ENCODE measurements at places on chromosomes 13 and 19.

DNA sequence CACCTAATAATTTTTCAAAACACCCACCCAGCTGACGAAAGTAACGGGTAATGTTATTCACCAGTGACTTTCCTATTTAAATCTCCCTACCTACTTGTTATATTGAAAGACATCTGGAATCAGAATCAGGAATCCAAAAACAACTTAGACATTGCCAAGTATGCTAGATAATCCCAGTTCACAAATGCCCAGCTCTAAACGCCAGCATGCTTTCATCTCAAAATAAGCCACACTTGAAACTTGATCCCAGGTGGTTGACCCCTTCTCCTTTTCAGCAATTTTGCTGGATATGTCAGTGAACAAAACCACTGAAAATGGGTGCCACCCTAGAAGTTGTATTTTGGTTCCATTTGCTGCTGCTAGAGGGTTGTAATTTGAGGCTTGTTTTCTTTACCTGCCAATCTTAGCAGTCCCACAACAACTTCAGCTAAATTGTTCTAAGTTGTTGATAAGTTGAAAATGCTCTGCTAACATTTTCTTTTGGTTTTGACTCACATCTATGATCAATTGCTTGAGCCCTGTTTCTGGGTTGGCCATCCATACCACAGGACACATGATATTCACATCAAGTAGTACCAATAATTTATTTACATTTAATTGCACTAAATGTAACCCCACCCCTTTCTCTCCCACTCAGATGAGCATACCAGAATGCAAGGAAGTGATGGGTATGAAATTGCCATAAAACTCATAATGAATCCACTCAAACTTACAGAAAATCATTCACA, 66.4 kb downstream of the DCT start:
- no peak for DNase-seq

- no peak for DNase-seq
Measured at GRCh38 chr13:107576430-107576829, 638.9 kb downstream of the LIG4 start.

- no peak for DNase-seq
Measured at GRCh38 chr19:39126312-39127187, 964 bp downstream of the PAK4 start.

DNA sequence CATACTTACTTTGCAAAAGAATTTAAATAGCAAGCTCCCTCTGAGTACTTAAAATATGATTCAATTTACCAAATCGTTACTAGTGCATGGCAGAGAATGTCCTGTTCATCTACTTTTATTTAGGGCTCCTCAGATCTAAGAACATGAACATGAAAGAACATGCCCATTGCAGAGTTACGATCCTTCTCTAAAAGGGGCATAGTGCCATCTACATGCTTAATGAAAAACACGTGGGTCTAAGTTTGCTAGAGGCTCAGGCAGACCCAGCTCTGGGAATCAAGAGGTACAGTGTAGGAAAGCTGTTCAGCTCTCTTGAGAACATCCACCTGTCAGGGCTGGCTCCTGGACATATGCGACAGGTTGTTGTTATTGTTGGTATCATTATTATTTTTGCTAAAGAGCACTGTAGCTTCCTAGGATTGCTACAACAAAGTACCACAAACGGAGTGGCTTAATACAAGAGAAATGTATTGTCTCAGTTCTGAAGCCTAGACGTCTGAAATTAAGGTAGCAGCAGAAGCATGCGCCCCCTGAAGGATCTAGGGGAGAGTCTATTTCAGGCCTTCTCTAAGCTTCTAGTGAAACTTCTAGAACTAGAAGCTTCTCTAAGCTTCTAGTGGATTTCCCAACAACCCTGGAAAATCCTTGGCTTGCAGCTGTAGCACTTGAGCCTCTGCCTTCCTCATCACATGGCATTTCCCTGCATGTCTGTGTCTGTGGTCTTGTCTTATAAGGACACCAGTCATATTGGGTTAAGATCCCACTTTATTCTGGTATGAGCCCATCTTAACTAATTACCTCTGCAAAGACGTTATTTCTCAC, 133.9 kb downstream of the DCT start:
- DNase-seq: no peak

- no peak for DNase-seq
Measured at GRCh38 chr13:113748862-113749451, 10.1 kb upstream of the TMEM255B start.

DNA sequence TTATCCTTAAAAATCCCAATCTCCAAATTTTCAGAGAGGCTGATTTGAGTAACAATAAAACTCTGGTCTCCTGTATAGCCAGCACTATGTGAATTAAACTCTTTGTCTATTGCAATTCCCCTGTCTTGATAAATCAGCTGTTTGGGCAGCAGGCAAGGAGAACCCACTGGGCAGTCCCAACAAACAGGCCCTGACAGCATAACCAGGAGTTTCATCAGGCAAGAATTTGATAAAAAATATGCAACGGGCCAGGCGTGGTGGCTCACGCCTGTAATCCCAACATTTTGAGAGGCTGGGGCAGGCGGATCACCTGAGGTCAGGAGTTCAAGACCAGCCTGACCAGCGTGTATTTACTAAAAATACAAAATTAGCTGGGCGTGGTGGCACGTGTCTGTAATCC, 42.1 kb downstream of the STK24 start:
- no peak for DNase-seq

DNA sequence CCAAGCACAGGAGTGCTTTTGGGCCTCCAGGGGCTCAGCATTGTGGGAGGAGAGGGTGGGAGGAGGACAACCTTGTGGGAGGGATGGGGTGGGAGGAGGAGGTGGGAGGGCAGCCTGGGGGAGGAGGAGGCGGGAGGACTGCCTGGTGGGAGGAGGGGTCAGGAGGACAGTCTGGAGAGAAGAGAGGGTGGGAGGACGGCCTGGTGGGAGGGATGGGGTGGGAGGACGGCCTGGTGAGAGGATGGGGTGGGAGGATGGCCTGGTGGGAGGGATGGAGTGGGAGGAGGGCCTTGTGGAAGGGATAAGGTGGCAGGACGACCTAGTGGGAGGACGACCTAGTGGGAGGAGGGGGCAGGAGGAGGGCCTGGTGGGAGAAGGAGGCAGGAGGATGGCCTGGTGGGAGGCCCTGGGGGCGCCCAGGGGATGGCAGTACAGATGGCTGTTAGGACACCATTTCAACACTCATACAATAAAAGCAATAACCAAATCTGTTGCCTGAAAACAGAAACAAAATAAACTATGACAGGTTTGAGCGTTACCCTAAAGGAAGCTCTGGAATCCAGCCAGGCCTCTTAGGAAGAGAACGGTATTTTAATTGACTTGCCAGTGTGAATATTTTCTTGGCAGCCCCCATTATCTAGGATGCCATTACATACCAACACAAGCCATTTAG, 63.7 kb downstream of the CRYL1 start:
- no peak for DNase-seq

DNA sequence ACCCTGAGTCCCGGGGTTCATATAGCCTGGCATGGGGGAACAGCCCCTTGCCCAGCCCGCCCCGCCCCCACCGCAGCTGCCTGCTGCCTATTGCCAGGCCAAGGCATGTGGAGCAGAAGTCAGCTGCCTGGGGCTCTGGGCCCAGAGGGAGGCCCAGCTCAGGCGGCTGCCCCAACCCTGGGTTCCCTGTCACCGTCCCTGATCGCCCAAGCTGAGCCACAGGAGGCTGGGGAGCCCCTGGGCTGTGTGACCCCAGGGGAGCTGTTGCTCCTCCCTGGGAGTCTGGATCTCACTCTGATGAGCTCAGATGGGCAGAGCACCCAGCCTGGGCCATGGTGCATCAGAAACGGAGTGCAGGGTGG, 1.4 kb downstream of the PLIN4 start:
- DNase-seq: peak; percentile 47

DNA sequence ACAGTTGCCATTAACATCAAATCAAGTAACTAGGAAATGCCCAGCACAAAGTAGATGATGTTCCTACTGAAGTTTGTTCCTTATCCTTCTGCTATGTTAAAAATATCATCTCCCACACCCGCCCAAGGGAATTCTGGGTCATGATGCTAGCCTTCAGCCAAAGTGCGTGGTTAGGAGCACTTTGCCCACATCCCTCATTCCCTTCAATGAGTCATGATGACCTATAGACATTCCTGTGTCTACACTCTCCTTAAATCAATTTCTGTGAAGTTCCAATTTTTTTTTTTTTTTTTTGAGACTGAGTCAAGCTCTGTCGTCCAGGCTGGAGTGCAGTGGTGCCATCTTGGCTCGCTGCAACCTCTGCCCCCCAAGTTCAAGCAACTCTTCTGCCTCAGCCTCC, 17.0 kb downstream of the RXFP2 start:
- no peak for DNase-seq

GRCh38 chr13:114149774-114150740, 17.6 kb upstream of the RASA3 start:
- no peak for DNase-seq

- no peak for DNase-seq
Measured at GRCh38 chr13:49995625-49996101, 1.2 kb upstream of the TRIM13 start.

DNA sequence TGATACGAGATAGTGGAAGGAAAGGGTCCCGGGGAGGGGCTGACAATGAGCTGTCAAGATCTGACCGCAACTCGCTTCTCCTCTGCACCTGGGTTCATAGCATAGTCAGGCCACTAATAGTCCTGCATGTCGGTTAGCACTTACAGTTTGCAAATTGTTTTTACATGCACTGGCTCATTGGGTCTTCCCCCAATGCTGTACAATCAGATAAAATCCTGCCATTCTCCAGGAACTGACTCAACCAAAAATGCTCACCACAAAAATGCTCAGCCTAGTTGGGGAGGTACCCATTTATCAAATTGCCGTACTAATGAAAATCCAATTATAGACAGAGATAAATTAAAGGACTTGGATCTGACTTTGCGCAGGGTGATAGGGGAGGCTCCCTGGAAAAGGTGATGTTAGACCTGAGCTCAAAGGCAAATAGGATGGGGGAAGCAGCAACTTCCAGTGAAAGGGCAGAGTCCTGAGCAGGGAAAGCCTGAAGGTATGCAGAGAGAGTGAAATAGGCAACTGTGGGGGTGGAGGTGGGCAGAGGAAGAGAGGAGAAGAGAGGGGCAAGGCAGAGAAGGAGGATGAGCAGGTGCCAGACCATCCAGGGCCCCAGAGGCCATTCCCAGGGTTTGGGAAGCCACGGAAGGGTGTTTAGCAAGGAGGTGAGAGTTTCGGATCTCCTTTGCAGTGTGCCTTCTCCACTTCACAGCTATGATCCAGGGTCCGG, 326.1 kb upstream of the TSHZ3 start:
- DNase-seq: no peak

DNA sequence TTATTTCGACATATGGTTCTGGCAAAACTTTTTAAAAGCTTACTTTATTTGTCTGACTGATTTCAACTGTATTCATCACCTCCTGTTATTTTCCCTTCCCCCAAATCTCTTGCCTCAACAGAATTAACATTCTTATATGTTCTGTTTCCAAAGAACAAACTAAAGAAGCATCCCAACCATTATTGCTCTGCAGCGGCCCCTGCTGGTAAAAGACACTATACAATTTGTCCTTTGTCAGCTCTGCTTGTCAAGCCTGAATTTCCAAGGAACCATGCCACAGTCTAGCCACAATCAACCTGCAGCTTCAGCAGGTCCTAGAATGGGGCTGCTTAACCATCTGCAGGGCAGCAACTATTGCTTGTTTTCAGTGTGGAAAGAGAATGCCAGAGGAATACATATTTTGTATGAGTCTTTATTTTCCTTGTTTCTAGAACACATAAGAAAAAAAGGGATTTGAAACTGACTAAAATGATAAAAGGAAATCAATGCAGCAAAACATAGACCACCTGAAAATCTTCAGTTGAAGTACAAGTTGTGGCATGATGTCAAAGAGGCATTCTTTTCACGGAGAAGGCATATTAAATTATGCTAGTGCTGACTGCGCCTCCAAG, 845.3 kb downstream of the DIAPH3 start:
- DNase-seq: peak; percentile 38

DNA sequence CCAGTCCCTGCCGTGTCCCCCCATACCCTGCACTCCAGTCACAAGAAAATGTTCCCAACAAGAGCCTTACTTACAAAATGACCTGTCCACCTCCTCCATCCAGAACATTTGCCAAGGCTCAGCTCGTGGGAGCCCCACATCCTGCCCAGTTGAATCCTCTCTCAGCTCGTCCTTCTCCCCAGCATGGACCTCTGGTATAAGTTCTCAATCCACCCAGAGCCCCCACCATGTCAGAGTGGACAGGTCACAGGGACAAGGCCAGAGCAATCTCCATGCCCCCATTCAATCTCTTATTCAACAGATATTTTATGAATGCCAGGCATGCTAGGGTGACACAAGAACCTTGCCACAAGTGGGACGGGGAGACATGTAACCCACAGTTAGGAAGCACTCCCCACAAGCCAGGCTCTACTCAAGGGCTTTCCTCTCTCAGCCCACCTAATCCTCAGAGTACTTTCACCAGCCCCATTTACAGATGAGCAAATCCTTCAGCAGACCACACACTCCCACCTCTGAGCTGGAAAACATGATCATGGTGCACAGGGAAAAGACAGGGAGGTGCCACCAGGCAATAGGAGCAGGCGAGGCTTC, 15.1 kb downstream of the DEDD2 start:
- no peak for DNase-seq

DNA sequence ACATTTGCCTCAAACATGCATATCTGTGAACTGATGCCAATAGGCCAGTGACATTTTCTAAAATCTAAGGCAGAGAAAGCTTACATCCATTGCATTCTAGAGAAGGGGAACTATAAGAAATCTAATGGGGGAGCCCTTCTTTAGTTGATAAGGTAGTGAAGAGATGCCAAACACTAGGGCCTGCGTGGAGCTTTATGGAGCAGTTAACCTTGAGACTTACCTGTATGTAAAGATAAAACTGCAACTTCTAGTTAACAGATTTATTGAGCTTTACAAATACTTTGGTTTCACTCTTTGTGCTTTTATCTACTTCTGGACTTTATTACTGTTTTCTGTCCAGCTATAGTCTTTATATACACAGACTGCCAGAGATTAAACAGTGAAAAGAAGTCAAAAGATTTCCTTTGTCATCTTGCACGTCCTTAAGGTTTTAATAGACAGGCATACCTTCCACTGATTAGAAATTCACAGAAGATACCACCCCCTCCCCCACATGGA, 457.6 kb downstream of the KLF12 start:
- no peak for DNase-seq

GRCh38 chr19:5240011-5240410, 100.6 kb downstream of the PTPRS start:
- no peak for DNase-seq

GRCh38 chr13:73800011-73800410, 334.2 kb downstream of the KLF12 start:
- no peak for DNase-seq

GRCh38 chr13:106047859-106048258, 487.6 kb downstream of the EFNB2 start:
- no peak for DNase-seq

DNA sequence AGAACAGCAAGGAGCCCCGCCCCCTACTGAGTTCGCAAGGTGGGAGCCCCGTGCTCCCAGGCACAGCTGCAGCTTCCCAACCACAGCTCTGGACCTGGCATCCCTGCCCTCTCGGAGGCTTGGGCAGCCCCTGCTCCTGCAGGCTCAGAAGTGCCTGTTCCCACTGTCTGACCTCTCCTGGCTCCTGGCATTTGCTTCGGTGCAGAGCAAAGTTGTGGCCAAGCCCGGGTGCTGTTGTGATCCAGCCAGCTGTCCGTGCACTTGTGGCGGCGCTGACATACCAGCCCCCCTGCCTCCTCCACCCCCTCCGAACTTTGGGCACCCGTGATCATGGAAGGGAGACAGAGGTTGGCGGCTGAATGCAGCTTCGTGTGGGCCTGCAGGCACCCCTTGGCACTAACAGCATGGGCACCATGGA, 1386.8 kb downstream of the PCDH9 start:
- DNase-seq: no peak

- no peak for DNase-seq
Measured at GRCh38 chr19:11018763-11019162, 57.9 kb downstream of the SMARCA4 start.

- DNase-seq: no peak
Measured at GRCh38 chr13:50386541-50387050, 371.4 kb downstream of the KCNRG start.
